CD4-positive, alpha-beta T cell treated with Interleukin-6 for 4 hours (primary cell): ENCODE measurements at places on chromosomes 3 and 15.

DNA sequence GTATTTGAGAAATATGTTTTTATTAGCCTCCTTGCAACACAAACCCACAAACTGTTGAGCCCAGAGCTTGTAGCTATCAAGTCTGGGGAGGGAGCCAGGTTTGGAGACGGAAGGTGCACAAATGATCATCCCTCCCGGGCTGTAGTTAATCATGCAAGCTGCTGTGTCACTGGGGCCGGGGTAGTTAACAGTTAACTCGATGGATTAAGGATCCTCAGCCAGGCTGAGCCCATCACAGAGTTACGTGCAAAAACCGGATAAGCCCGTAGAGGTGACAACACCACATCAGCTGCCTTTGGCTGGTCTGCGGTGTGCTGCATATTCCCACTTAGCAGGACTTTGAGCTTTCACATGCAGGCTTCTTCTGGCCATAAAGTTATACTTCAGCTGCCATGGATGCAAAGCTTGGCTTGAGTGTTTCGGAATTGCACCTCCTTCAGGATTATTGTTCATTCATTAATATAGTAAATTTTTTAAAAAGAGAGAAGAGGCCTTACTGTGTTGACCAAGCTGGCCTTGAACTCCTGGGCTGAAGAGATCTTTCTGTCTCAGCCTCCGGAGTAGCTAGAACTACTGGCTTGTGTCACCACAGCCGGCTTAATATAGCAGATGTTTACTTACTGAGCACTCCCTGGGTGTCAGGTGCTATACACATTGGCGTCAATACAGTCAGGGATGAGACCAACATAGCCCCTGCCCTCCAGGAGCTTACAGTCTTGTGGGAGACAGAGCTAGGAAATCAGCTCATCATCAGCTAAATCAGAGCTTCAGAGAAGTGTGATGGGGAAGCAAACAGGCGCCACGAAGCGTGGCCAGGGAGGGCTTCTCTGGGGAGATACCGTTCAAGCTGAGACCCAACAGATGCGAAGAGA is 226.8 kb upstream of the BHLHE40 start:
- no peak for DNase-seq

- no peak for DNase-seq
Observed at GRCh38 chr15:78243491-78243941, 9.2 kb upstream of the ACSBG1 start.

DNA sequence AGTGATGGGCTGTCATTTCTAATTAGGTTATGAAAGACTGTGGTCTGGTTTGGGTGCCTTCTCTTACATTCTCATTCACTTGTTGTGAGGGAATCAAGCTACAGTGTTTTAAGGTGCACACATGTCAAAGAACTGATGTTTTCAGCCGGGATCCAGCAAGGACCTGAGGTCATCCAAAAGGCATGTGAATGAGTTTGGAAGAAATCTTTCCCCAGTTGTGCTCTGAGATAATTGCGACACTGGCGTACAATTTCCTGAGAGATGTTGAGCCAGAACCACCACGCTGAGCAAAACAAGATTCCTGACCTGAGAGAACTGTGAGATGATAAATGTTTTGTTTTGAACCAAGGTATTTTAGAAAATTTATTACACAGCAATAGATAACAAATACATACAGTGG is 295.3 kb upstream of the SLITRK3 start:
- DNase-seq = no peak

- no peak for DNase-seq
Observed at GRCh38 chr3:192826214-192827006, 91.2 kb downstream of the MB21D2 start.

DNA sequence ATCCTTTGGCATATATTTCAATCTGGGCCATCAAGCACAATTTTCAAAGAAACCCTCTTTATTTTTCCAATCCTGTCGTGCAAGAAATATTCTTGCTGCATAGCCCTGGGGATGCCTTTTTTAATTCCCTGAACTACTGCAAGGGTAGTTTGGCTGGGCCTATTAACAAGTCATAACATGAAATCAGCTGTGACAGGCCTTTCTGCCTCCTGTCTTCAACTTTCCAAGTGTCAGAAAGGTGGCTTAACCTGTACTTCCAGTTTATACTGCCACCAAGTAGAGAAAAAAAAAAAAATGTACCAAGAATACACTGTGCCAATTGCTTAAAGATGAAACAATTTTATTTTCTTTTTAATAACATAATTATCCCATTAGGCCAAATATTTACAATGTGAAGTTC is 32.4 kb upstream of the SPPL2A start:
- DNase-seq = no peak

DNA sequence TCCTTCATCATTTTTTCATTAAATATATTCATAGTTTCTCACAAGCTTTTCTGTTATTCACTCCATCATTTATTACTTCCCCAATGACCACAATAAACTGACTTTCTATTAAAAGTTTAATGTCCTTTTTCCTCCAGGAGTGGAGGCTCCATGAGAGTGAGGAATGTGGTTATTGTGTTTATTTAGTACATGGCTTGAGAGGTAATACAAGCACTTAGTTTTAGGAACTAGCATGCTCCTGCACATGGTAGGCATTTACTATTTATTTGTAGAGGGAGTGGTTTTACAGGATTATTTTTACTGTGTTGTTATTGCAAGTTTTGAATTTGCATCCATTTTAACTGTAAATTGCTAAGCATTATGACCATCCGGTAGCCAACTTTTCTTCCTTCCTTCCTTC is 412.9 kb upstream of the SUCLG2 start:
- no peak for DNase-seq

- DNase-seq = no peak
Observed at GRCh38 chr15:80562033-80562432, 133.1 kb upstream of the ABHD17C start.

DNA sequence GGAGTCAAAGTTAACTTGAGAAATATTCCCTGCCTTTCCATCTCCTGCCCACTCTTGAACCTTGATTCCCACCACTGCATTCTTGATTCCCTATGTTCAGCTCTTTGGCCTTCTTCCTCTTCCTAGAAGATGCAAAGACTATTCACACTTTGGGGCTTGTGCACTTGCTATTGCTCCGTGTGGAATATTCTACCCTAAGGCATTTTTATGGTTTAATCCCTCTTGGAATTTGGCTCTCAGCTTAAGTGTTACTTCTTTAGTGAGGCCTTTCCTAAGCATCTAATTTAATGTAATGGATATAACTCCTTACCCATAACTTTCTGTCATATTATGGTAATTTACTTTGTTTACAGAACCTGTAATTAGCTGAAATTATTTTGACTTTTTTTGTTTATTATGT is 318.9 kb upstream of the COL8A1 start:
- no peak for DNase-seq

GRCh38 chr3:101278727-101279126 is 41.6 kb downstream of the IMPG2 start:
- no peak for DNase-seq

- no peak for DNase-seq
Observed at GRCh38 chr3:7962301-7962700, 539.3 kb upstream of the LMCD1 start.

DNA sequence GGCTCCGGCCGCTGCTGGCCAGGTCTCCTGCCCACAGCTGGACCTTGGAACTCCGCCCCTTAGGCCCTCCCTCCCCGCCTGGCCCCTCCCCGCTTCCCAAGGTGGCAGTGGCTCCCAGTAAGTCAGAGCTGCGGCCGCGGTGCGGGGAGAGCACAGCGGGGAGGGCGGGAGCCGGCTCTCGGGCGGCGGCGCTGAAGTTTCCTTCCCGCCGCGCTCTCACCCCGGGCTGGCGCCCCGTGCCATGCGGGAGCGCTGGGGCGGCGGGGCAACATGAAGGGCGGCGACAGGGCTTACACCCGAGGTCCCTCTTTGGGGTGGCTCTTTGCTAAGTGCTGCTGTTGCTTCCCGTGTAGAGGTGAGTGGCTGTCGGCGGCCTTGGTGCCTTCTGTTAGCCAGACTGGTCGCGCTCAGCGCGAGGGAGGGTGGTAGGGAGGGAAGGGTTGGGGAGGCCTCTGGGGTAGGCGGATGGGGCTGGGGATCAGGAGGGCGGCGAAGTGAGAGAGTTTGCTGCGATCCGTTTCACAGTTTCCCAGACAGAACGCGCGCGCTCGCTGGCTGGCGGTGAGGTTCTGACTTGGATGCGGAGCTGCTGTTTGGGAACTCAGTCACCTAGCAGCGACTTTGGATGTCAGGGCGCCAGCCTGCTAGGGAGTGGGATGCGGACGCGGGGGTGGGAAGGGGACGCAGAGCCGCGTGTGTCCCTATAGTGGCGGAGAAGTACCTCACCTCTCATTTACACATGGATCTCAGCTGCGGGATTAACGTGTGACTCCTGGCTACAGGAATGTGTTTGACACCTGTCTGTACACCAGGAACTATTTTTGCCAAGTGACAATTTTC is 145.5 kb upstream of the UMPS start:
- DNase-seq = peak; percentile 38

GRCh38 chr3:69254351-69254750 is 131.5 kb downstream of the FRMD4B start:
- DNase-seq = no peak

DNA sequence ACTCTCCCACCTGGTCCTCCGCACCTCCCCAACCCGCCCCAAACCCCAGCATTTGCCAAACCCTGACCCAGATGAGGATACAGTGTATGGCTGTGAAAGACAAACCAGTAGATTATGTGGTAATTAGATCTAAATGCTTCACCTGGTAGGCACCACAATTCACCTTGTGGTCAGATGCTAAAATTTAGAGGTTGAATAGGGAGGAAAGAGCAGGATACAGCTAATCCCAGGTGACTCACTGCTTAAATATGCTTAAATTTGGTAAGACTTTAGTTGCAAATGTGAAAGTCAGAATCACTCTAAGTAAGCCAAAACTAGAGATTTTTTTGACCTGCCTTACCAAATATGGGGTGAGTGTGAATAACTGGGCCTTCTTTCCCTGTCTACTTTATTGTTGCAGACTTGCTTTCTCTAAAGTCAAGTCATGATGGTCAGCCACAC is 105.5 kb downstream of the MME start:
- DNase-seq = no peak

DNA sequence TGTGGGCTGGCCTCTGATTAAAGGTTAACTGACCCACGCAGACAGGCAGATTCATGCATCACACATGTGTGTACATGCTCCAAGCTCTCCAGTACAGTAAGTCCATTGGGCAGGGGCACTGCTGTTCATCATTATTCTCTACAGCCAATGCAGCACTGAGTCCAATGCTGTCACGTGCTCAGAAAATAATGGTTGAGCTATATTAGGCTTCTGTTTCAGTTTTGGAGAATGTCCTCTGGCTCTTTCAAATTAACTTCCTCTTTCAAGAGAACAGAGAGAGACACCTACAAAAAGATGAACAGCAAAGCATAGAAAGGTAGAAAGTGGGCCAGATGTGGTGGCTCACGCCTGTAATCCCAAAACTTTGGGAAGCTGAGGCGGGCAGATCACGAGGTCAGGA is 202.6 kb downstream of the MEX3B start:
- DNase-seq = no peak

GRCh38 chr3:101533603-101533968 is 20.6 kb upstream of the SENP7 start:
- DNase-seq = no peak

- no peak for DNase-seq
Observed at GRCh38 chr3:73571238-73571794, 53.4 kb downstream of the PDZRN3 start.

DNA sequence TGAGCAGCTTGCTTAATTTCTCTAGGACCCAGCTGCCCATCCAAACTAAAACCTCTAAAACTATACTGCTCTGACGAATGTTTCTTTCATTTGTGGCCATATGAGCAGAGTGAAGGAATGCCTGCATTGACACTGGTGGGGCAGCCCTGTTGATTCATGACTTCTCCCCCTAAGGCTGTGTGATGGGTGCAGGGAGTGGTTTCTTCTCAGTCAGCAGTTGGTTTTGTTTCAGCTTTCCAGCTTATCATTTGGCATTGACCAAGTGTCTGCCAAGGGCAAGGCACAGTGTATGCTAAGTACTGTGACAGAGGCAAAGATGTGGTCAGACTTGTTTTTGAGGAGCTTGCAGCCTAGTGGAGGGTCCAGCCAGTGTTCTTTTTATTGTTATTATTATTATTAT is 4.7 kb downstream of the ABHD6 start:
- DNase-seq = no peak

GRCh38 chr3:50162034-50162883 is 7.1 kb downstream of the SEMA3F start:
- DNase-seq = no peak

- no peak for DNase-seq
Observed at GRCh38 chr15:41794081-41794480, 19.8 kb downstream of the MAPKBP1 start.

- peak; percentile 75 for DNase-seq
Observed at GRCh38 chr3:9352917-9353752, 9.7 kb upstream of the THUMPD3 start.

DNA sequence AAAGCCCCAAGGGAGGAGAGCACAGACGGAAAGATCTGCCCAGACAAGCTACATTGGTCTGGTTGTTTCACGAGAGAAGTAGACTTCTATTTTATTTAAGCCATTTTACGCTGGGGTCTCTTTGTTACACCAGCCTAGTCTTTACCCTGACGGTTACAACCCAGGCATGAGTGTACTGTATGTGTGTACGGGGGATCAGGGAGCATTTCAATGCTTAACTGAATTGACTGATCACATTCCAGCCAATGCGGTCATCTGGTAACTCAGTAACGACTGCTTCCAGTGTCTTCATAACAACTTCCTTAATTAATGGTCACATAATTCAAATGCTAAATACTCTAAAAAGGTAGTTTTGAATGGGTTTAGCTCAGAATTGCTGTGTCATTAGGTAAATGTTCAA is 288.6 kb downstream of the FOXP1 start:
- DNase-seq = no peak

DNA sequence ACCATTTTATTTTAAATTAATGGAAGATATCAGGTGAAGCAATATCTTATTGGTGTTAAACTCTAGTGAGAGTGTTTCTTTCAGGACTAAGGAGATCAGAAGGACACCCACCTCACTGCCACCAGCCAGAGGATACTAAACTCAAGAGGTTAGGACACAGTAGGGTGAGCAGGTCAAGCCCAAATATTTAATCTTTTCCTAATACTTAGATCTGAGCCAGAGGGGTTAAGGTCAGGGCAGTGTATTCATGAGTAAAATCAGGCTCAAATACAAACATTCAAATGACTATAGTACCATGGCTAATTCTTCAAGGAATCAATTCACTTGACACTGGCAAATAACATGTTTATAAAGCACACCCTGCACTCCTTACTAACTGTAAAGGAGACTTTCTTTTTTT is 65.0 kb upstream of the IP6K2 start:
- no peak for DNase-seq

GRCh38 chr3:197149528-197149927 is 119.9 kb upstream of the MELTF start:
- no peak for DNase-seq
